SK-N-SH (cell line): ENCODE measurements at places on chromosomes 2 and 18.
A peak's percentile ranks its signal among the peaks of the same experiment; 100 is the strongest.

DNA sequence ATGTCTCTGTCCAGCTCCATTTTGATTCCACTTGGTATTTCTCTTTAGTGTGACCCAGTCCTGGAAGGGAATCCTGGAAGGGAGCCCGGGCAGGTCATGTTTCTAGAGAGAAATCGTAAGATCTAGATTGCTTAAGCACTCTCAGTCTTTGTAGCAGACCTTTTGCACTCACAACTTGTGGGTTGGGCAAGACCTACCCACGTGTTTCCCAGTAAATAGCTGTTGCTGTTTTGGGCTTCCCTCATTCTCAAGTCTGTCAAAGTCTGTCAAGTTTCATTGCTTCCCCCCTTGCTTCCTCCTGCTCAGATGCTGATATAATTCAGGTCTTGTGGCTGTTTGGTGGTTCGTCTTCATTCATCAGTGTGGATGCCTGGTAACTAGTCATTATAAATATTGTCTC, 17.4 kb upstream of the NEMP2 start:
- no peak for DNase-seq

GRCh38 chr2:122414902-122415301, 659.5 kb downstream of the TSN start:
- DNase-seq = no peak

DNA sequence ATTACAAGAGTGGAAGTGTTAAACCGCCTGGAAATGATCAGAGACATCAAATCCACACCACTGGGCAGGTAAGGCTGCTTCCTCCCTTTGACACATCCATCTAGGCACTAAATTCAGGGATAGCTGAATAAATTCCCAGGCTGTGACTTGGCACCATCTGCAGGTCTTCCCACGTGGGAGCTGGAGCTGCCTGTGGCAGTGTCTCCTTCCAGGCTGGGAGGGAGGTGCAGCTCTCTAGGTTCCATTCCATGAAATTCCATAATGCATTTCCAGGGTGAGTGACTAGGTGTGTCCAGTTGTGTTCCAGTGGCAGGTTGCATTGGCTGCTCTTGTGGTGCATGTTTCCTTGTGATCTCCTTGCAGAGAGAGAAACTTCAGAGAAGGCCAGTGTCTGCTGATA, 188.9 kb upstream of the CXCR4 start:
- no peak for DNase-seq

GRCh38 chr2:150041722-150042425, 445.6 kb downstream of the RND3 start:
- DNase-seq = no peak

DNA sequence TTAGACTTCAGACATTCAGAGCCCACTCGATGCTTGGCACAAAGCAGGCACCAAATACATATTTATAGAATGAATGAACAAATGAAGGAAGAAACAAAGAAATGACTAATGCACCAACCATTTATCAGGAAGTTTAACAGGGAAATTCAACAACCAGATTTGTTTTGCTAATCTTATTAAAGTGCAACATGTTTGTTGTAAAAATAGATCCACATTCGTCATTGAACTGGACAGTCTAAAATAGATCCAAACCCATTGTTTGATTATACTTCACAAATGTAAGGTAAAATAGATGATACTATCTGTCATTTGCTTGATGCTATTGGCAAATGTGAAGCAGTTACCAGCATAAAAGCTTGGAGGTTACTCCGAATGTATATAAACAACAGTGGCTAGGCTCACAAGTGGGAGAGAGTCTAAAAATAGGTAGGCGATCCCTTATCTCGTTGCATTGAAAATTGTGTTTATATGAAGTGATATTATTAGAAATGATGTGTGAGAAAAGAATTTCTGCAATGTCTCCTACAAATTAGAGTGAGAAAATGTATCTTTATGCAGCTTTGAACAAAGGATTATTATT, 246.2 kb downstream of the NEDD4L start:
- no peak for DNase-seq

DNA sequence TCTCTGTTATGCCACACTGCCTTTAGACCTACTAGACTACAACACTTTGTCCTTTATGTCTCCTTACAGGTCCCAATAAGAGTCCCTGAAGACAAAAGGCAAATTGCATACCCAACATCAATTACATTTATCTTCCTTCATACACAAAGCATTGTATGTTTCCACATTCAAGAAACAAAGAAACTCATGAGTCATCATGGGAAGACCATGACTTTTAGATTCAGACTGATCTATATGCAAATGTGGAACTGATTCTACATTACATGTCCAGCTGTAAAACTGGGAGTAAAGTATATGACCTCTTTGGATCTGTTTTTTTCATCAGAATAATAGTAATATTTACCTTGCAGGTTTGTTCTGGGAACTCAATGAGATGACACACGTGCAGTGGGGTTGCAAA, 25.2 kb upstream of the HNMT start:
- no peak for DNase-seq

GRCh38 chr18:12637901-12638643, 19.8 kb downstream of the SPIRE1 start:
- DNase-seq = no peak

DNA sequence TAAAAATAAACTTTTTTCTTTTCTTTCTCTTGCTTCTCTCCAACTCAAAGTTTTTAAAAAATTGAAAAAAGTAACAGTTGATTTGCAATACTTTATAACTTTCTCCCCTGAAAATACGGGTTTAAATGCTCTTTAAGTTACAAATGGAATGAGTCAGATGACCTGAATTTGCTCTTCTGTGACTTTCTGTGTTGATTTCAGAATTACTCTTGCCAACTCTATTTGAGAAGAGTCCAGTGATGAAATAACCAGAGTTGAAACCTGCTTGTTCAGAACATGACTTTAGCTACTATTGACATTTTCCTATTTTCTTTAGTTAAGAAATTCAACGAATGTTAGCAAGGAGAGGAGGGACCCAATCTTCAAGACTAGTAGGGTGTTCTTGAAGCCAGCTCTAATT, 146.1 kb upstream of the ZSWIM2 start:
- DNase-seq = no peak

- peak; percentile 88 for DNase-seq
Observed at GRCh38 chr2:20526708-20527107, 79.8 kb downstream of the RHOB start.

- DNase-seq = no peak
Observed at GRCh38 chr18:13477147-13477683, 249.1 kb downstream of the FAM210A start.

GRCh38 chr2:176449852-176450251, 180.6 kb downstream of the MTX2 start:
- DNase-seq = no peak
